ENCODE measurements at places on chromosomes 6 and 20. TPM values are rescaled to one million over a fixed set of nuclear protein-coding genes. Genes with fewer than 3 reads are reported as not detected.

Gene MTG2
- 24.8 TPM for total RNA-seq

Gene SPATS1
- 0.33 TPM for total RNA-seq

Gene ZNF334
- 3.8 TPM for total RNA-seq

Gene C6orf132
- total RNA-seq, result 0.71 TPM

Gene SRSF12
- 0.71 TPM for total RNA-seq

Gene GTF2H4
- total RNA-seq, result 12.9 TPM

Gene SLC35D3
- total RNA-seq, result 0.09 TPM

Gene CST7
- total RNA-seq, result 15.5 TPM

All from thymus (tissue), 14 donors.